ENCODE measurements at places on chromosomes 4 and X.

DNA sequence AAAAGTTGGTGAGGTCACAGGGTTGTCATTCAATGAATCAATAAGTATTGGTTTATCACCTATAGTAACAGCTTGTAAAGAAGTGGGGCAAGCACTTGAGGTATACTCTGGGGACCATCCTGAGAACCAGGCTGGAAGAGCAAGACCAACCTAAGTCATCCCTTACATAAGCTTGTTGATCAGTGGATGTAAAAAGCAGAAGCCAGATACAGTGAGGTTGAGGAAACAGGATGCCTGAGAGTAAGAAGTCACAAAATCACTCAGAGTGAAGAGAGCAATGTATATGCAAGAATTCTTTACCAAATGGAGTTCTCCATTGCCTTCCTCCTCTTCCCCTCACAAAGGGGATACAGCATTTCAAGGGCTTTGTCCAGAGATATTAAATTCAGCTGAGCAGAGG is 76.3 kb upstream of the PACRGL start:
- no peak for DNase-seq

DNA sequence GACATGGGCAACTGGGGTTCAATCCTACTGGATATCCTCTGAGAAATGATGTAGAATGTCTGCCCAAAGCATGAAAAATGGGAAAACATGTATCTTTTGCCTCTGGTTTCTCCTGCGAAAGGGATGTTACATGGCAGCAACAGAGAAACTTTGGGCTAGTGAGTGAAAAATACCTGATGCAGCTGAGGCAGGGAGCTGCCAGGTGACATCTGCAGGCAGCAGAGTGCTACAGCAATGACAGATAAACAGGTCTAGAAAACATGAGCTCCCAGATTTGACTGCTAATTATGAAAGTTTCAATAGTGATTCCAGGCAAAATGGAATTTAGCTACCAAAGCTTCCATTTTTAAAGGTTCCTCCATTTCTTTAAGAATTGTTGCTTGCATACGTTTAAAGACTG is 4.8 kb upstream of the CXCL1 start:
- no peak for DNase-seq

DNA sequence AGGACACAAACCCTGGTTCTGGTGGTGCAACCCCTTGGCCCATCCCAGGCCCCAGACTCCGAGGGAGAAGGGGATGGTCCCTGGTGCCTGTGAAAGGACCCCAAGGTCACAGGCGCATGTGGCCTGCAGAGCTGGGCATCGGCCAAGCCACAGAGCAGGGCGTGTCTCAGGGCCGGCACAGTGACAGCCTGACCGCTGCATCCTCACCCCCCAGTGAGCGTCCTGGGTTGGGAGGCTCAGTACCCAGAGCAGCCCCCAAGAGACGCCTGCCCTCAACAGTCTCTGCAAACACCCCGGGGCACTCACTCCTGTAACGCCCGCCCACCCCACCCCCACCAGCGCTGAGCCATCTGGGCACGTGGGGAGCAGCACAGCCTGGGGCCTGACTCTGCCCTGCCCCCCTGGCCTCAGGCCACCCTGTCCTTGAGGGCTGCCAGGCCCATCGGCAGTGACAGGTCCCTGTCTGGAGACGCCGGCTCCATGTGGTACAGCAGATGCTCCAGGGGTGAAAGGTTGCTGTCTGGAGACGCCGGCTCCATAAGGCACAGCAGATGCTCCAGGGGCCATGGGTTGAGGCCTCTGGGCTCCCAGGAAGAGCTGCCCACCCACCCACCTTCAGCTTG is 24.5 kb upstream of the CPLX1 start:
- no peak for DNase-seq

GRCh38 chr4:88807499-88807898 is 109.9 kb upstream of the NAP1L5 start:
- DNase-seq = no peak

GRCh38 chr4:183971929-183972490 is 66.9 kb downstream of the STOX2 start:
- no peak for DNase-seq

Data from right forelimb (tissue), 1 donor.